ENCODE measurements at places on chromosomes 2 and 18. TPM values are rescaled to one million over a fixed set of nuclear protein-coding genes. Genes with fewer than 3 reads are reported as not detected.

- peaks cover 14% of the 10 kb centered on the region for H3K4me1 ChIP-seq
- DNase-seq = no peak
- H3K27ac ChIP-seq = no peak overlapping the region
- H3K4me3 ChIP-seq = no peak overlapping the region
- H3K36me3 ChIP-seq = peaks cover 29% of the 10 kb centered on the region
These were observed 121.2 kb downstream of the ZAP70 start for GRCh38 chr2:97834610-97835009.

DNA sequence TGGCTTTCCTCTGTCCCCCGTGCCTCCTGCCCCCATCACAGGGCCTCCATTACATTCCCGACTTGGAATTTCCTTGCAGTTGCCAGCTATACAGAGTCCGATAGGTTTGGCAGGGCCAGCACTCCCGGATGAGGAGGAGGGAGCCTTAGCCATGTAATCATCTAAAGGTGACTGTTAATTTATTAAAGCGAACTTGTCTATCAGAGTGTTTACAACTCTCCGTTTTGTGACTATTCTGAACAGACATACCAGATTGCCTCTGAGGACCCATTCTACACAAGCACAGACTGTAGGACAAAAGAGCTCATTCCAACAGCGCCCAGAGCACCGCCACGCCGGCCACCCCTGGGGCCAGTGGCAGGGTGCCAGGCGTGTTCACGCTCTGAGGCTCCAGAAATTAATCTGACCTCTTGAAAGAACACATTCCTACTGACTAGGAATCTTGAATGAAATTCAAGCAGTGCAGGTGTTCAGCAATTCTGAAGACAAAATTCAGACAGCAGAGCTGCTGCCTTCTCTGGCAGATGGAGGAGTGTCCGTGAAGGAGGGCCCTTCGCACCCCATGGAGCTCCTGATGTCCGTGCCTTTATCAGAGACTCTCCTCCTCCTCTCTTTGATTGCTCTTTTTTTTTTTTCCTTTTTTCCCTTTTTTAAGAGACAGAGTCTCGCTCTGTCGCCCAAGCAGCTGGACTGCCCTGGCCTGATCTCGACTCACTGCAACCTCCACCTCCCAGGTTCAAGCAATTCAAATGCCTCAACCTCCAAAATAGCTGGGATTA is 58.1 kb upstream of the RALBP1 start:
- no peaks in the 10 kb centered on the region for H3K27me3 ChIP-seq
- DNase-seq = no peak
- no peaks in the 10 kb centered on the region for H3K36me3 ChIP-seq
- no peaks in the 10 kb centered on the region for H3K4me1 ChIP-seq

DNA sequence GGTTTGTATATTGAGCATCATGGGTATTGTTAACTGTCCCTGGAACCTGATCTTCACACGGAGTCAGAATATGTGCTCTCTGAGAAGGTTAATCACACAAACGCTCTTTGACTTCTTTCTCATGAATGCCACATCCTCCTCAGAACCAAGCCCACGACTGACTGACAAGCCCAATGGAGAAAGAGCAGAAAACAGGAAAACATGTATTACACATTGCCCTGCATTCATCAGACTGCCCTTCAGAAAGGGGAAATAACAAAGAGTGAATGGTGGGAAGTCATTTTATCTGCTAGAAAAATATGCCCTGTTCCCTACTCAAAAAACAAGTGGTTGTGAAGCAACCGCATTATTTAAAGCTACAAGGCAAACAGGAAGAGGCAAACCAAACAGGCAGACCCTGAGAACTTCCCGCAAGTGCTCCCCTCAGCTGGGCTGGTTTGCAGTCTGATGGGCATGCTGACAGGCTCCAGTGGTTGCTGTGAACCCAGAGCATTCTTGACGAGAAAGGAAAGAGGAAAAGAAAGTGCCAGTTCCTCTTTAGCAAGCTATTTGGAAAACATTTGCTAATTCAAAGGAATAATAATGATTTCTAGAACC is 172.9 kb upstream of the SETBP1 start:
- no peak overlapping the region for H3K4me3 ChIP-seq
- peaks cover 6% of the 10 kb centered on the region for H3K4me1 ChIP-seq
- H3K27ac ChIP-seq = no peak overlapping the region
- H3K27me3 ChIP-seq = no peaks in the 10 kb centered on the region

DNA sequence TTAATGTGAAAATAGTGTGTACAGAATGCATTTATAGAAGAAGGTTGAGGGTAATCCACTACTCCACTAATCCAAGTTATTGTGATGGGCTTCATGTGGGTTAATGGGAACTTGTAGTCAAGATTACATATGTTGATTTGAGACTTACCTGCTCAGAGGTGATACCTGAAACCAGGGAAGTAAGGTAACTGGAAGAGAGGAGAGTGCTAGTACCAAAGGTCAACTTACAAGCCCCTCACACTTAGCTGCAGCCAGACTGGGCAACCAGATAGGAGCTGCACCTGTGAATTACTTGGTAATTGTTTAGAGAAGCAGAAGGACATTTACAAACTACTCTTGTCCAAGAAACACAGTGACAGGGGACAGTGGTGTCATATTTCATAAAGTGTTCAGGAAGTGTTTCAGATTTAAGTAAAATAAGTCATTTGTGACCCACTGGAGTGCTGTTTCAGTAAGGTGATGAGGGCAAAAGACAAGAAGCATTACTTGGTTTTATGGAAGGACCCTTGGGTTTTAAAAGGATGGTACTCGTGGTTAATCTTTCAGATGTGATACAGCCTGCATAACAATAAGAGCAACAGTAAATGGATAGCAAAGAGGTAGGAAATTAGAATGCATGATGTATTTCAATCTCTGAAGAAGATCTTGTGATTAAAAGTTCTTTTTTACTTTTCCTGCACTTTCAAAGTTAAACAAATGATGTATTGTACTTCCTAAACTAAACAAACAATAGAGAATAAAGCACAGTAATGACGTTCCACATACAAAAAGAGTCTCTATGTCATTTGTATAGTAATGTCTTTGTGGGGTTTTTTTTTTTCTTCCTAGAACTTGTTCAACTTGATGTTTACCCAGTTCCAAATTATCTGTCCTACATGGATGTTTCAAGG is 189.3 kb downstream of the PHLPP1 start:
- H3K36me3 ChIP-seq = no peaks in the 10 kb centered on the region
- no peaks in the 10 kb centered on the region for H3K27me3 ChIP-seq
- H3K27ac ChIP-seq = no peak overlapping the region
- H3K4me3 ChIP-seq = no peak overlapping the region
- no peaks in the 10 kb centered on the region for H3K4me1 ChIP-seq

GRCh38 chr2:20232837-20233207 is 7.9 kb upstream of the SDC1 start:
- no peak overlapping the region for H3K4me3 ChIP-seq
- H3K4me1 ChIP-seq = no peaks in the 10 kb centered on the region
- no peaks in the 10 kb centered on the region for H3K36me3 ChIP-seq
- H3K27ac ChIP-seq = no peak overlapping the region
- peaks cover 44% of the 10 kb centered on the region for H3K27me3 ChIP-seq
- no peak for DNase-seq

- H3K27me3 ChIP-seq = peaks cover 28% of the 10 kb centered on the region
- H3K36me3 ChIP-seq = no peaks in the 10 kb centered on the region
- DNase-seq = no peak
- no peaks in the 10 kb centered on the region for H3K4me1 ChIP-seq
- no peak overlapping the region for H3K4me3 ChIP-seq
- H3K27ac ChIP-seq = no peak overlapping the region
These were observed 264.7 kb downstream of the METTL4 start for GRCh38 chr18:2306606-2307005.

DNA sequence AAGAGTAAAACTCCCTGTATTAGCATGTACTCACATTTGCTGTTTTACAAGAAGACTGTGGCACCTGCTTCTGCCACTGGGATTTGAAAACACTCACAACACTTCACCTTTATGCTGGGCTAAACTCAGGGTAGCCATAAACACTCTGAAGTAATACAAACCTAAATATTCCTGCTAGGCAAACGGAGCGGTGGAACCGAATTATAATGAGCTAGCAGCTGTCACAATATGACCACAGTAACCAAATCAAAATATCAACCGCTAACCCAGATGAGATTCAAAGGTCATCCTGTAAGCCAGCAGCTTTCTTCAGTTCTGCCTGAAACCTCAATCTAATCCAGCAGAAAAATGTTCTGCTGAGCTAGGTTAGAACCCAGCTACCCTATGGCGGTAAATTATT is 132.1 kb downstream of the TCF4 start:
- peaks cover 4% of the 10 kb centered on the region for H3K27me3 ChIP-seq
- H3K4me1 ChIP-seq = no peaks in the 10 kb centered on the region
- H3K4me3 ChIP-seq = no peak overlapping the region

GRCh38 chr18:48940854-48941611 is 9.7 kb downstream of the SMAD7 start:
- peak; percentile 93 for DNase-seq
- H3K27me3 ChIP-seq = no peaks in the 10 kb centered on the region
- H3K27ac ChIP-seq = peak overlapping the region; percentile 98
- peaks cover 80% of the 10 kb centered on the region for H3K36me3 ChIP-seq
- peaks cover 95% of the 10 kb centered on the region for H3K4me1 ChIP-seq

- H3K4me1 ChIP-seq = no peaks in the 10 kb centered on the region
- H3K27ac ChIP-seq = no peak overlapping the region
- no peak for DNase-seq
- no peaks in the 10 kb centered on the region for H3K36me3 ChIP-seq
- H3K4me3 ChIP-seq = no peak overlapping the region
These were observed 270.5 kb upstream of the CDH19 start for GRCh38 chr18:66874375-66874774.

- no peaks in the 10 kb centered on the region for H3K4me1 ChIP-seq
- no peak for DNase-seq
- peaks cover 12% of the 10 kb centered on the region for H3K27me3 ChIP-seq
- H3K36me3 ChIP-seq = no peaks in the 10 kb centered on the region
These were observed 52.7 kb downstream of the CRIM1 start for GRCh38 chr2:36408198-36408703.

GRCh38 chr2:208148803-208149202 is 2.8 kb upstream of the CRYGB start:
- H3K4me1 ChIP-seq = no peaks in the 10 kb centered on the region
- no peak for DNase-seq

GRCh38 chr2:234846599-234847363 is 105.0 kb upstream of the SH3BP4 start:
- H3K4me3 ChIP-seq = no peak overlapping the region
- H3K27me3 ChIP-seq = no peaks in the 10 kb centered on the region
- H3K4me1 ChIP-seq = no peaks in the 10 kb centered on the region
- no peak overlapping the region for H3K27ac ChIP-seq
- no peak for DNase-seq
- H3K36me3 ChIP-seq = no peaks in the 10 kb centered on the region

- no peak overlapping the region for H3K4me3 ChIP-seq
- no peak overlapping the region for H3K27ac ChIP-seq
- DNase-seq = no peak
- H3K4me1 ChIP-seq = no peaks in the 10 kb centered on the region
- peaks cover 4% of the 10 kb centered on the region for H3K27me3 ChIP-seq
These were observed 186.4 kb downstream of the EPHA4 start for GRCh38 chr2:221385716-221386115.

- no peak for DNase-seq
- no peaks in the 10 kb centered on the region for H3K4me1 ChIP-seq
- no peak overlapping the region for H3K27ac ChIP-seq
- no peaks in the 10 kb centered on the region for H3K27me3 ChIP-seq
These were observed 583.7 kb downstream of the ADCYAP1 start for GRCh38 chr18:1488394-1488793.

GRCh38 chr18:63119647-63120046 is 199.9 kb downstream of the BCL2 start:
- DNase-seq = peak; percentile 33
- H3K36me3 ChIP-seq = peaks cover 15% of the 10 kb centered on the region
- peaks cover 31% of the 10 kb centered on the region for H3K27me3 ChIP-seq
- peaks cover 10% of the 10 kb centered on the region for H3K4me1 ChIP-seq

PRKAG3 gene
- not detected for total RNA-seq

DNA sequence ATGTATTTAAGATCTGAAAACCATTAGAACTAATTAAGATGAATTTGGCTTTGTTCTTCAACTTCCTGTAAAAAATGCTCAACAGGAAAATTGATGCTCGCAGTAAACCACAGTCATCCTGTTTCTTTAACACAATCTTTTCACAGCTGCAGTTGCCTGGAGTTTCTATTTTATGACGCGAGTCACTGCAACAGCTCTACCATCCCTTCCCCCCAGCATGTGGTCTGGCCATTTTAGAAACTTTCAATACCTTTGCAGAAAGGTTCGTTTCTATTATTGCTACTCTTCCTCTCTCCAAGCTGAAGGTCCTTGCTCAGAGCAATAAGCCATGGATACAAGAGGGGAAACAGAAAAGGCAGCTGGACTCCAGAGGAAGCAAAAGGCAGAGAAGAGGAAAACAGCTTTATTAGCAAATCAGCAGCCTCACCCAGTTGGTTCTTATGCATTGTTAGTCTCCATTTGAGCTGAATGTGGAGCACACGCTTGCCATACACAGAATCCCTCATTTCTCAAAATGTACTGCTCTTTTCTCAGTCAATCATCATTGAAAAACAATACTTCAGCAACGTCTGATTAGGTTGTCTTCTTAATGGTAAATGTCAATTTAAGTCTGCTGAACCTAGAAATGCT is 3.9 kb downstream of the WIPF1 start:
- peak overlapping the region; percentile 88 for H3K4me3 ChIP-seq
- H3K27ac ChIP-seq = peak overlapping the region; percentile 99
- H3K27me3 ChIP-seq = peaks cover 2% of the 10 kb centered on the region
- peaks cover 79% of the 10 kb centered on the region for H3K36me3 ChIP-seq
- peak; percentile 88 for DNase-seq
- peaks cover 54% of the 10 kb centered on the region for H3K4me1 ChIP-seq

GRCh38 chr18:35740656-35741055 is 159.1 kb downstream of the GALNT1 start:
- no peaks in the 10 kb centered on the region for H3K36me3 ChIP-seq
- H3K4me1 ChIP-seq = no peaks in the 10 kb centered on the region
- no peak overlapping the region for H3K27ac ChIP-seq

SCN9A gene
- 0.48 TPM for total RNA-seq

C2orf81 gene
- total RNA-seq = 3.0 TPM
